KBM-7 (cell line): ENCODE measurements at places on chromosomes 13 and 19.

GRCh38 chr19:18559685-18560084 is 2.0 kb downstream of the KXD1 start:
- DNase-seq = no peak

DNA sequence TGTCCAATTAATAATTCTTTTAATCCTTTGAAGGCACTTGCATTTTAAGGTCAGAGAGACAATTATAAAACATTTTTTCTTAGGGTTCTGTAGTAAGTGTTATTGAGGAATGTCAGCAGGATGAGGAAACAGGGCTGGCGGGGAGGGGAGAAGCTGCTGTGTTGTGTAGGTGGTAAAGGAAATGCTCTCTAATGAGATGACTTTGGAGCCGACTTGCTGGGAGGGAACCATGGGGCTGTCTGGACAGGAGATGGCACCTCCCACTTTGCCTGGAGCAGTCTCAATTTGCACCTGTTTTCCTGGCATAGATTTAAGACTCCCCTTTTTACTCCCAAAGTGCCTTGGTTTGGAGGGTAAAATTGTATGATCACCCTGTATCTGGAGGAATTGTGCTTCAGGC is 230.4 kb downstream of the ATP8A2 start:
- no peak for DNase-seq

DNA sequence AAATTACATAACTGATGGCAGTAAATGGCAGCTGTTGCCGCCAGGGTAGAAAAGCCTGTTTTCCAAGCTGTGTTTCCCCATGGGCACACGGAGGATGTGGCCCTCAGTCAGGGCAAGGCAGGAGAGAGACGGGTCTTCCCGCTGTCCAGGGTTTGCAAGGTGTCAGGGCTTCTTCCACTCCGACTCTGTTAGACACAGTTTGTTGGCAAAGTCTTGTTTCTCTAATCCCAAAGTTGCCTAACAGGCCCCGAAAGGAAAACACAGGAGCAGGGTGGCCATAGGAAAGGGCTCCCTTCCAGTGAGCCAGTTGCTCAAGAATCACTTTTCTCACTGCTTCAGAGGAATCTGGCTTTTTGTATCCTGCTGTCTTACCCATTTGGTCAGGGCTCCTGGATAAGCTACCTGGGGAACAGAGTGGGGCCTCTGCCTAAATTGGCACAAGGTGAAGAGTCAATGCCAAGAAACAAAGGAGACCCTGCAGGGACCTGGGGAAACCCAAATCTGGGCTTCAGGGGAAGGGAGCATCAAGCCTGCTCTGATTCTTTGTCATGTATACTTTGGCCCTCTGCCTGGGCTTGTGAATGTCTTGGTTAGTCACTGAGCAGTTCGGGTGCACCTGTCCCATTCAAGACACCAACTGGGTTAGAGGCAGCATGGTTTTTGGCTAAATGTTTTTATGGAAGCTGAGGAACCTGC is 29.0 kb upstream of the CXCL17 start:
- no peak for DNase-seq

- DNase-seq = no peak
These were observed 137.8 kb upstream of the GJB6 start for GRCh38 chr13:20369886-20370361.

DNA sequence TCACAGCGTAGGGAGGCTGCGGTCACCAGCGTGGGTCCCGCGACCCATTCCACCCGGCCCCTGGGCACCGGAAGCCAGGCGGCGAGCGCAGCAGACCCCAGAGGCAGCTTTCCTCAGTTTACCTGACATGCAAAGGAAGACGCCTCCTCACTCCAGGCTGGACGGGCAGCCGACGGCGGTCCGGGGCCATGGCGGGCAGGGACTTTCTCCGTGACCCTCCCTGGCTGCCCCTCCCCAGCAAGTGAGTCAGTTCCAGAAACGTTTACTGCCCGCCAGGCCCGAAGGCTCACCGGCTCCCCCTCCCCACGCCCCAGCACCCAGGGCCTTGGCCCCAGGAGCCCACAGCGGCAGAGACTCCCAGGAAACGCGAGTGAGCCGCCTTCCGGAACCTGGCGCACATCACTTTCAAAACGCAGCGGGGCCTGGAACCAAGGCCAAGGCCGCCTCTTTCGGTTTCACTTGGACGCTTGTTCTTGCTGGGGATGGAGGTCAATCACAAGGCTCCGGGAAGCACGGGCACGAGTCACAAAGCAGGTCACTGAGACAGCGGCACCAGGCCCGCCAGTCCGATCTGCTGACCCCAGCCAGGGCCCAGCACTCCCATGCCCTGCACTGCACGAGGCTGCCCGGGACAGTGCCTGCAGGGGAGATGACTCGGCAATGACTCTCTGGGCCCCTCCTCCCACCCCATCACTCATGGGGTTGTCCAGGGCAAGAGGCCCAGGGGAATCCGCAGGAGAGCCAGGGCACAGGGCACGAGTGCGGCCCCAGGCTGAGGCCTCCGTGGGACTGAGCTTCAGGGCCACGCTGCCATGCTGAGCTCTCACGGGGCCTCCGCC is 5.3 kb downstream of the SBNO2 start:
- no peak for DNase-seq

- no peak for DNase-seq
These were observed 4.0 kb downstream of the HSD11B1L start for GRCh38 chr19:5684694-5685430.

GRCh38 chr19:45791744-45792469 is 738 bp downstream of the DMWD start:
- DNase-seq = no peak

- no peak for DNase-seq
These were observed 2.8 kb downstream of the WTIP start for GRCh38 chr19:34484328-34484727.
